ENCODE measurements at places on chromosomes 5 and 9.

- DNase-seq: no peak
Observed at GRCh38 chr5:91403438-91403837, 20.3 kb upstream of the ARRDC3 start.

DNA sequence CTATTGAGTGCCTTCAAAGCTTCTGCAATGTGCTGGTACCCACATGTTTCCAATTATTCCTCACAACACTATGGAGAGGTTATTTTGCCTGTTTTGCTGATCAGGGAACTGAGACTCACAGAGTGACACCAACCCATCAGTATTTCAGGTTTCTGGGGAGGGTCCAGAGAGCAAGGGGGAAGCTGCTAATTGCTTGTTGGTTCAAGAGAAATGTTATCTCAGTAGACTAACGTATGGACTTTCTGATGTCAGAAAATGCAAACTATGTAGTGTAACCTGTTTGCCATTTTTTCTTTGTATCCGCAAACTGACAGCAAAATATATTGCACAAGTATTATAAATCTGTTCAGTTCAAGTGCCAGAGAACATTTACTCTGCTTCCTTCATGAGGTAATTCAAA, 108.3 kb upstream of the MSX2 start:
- DNase-seq: no peak

- no peak for DNase-seq
Observed at GRCh38 chr5:103480246-103480645, 82.3 kb downstream of the NUDT12 start.

DNA sequence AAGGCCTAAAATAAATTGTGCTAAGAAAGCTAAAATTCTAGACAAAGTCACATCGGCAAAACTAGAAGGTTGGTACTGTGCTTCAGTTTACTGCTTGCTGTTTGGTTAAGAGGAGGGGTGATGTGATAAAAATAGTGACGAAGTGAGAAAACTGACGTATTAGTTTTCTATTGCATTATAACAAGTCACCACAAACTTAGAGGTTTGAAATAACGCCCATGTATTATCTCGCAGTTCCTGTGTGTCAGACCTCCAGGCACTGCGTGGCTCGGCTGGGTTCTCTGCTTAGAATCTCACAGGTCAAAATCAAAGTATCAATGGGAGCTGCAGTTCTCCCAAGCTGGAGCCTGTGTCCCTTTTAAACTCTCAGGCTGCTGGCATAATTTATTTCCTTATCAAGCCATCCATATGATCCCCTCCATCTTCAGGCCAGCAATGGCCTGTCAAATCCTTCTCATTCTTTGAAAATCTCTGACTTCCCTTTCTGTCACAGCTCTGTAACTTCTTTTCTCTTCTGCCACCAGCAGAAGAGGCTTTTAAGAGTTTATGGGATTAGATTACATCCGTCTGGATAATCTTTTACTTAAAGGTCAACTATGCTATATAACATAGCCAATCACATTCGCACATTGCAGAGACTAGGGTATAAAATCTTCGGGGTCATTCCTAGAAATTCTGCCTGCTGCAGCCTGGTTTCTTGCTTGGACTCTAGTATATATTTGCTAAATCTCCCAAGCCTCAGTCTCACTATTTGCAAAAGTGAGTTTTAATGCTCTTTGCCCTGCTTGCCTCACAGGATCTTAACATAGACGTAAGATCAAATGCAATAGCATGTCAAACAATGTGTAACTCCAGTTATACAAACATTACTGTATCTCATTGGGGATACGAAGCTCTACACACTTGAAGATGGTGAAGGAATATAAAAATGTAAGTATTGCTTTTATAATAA, 104.0 kb upstream of the CDKN2B start:
- no peak for DNase-seq

GRCh38 chr5:9898319-9898718, 268.2 kb upstream of the TAS2R1 start:
- no peak for DNase-seq

DNA sequence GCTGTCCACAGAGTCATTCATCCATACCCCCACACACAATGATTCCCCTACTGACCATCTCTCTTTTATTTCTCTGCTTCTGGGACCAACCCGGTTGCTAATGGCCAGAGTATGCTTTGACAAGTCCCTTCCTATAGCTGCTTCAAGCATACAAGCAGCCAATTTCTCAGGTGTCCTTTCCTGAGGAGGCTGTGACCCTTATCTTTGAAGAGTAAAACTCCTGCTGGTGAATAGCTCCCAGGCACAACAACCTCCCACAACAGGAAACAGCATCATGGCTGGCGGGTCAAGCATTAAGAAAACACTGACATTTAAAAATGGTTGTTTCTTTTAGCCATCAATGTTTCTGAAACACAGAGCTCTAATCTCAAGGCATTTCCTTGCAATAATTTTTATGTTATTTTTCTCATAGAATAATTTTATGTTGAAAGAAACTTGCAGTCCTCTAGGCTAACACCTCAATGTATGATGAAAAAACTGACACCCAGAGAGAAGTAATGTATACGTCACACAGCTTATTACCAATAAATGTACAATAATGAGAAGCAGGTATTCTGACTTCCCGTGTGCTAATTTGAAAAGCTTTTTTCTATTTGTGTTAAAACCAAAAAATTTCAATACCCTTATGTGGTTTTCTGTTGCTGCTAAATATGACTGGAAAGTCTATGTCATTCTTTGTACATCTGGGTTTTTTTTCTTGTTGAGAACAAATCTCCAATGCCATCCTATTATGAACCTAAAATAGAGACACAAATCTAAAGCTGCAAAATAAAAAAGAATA, 7.5 kb upstream of the PAM start:
- DNase-seq: no peak

- DNase-seq: no peak
Observed at GRCh38 chr9:16720386-16720785, 150.1 kb downstream of the BNC2 start.

- no peak for DNase-seq
Observed at GRCh38 chr5:135964670-135965320, 10.0 kb upstream of the LECT2 start.

DNA sequence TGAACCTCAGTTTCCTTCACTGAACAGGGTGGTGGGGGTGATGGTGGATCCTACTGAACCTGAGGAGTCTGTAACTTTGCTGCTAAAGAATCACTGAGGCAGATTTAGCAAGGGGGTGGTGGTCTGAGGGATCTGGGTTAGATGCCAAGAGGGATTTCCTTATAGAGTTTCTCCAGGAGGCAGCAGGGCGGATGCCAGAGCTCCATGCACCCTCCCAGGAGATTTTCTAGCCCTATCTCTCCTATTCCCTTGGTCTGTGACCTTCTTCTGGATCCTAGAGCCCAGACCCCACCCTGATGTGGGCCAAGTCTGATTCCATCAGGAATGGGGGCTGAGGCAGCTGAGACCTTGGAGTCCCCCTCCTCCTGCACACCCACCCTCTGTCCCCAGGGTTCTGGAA, 6.0 kb downstream of the PTGS1 start:
- DNase-seq: no peak

- DNase-seq: no peak
Observed at GRCh38 chr9:93436218-93436617, 15.3 kb upstream of the FAM120A start.

- DNase-seq: no peak
Observed at GRCh38 chr5:150641006-150641570, 628 bp downstream of the SYNPO start.

DNA sequence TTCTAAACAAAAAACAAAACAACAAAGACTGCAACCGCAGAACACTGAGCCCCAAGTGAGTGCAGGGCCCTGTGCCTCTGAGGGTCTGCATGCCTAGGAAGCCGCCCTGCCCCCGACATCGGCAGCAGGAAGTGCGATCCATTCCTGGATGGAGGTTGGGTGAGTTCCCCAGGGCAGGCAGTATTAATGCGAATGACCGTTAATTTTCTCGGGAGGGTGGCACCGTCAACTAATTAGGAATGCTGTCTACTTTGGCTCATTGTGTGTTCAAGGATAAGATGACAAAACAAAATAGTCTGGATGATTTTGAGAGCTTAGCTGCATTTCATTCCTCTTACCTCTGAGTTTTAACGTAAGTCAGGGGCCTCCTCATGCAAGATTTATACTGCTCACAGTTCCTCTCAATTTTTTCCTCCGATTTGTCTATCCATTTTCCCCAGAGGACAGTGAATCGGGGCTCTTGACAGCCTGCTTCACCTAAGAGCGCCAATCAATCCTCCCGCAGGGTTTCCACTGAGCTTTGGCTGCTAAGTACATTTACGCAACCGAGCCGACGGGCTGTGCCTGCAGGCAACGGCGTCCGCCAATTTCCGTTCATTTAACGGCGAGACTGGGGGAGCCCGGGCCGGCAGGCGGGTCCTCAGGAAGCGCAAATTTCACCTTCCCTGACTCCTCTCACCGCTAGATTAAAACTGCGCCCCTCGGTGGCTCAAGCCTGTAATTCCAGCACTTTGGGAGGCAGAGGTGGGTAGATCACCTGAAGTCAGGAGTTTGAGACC, 2.9 kb upstream of the NXNL2 start:
- no peak for DNase-seq

GRCh38 chr5:79091064-79091463, 20.5 kb upstream of the BHMT start:
- DNase-seq: no peak

DNA sequence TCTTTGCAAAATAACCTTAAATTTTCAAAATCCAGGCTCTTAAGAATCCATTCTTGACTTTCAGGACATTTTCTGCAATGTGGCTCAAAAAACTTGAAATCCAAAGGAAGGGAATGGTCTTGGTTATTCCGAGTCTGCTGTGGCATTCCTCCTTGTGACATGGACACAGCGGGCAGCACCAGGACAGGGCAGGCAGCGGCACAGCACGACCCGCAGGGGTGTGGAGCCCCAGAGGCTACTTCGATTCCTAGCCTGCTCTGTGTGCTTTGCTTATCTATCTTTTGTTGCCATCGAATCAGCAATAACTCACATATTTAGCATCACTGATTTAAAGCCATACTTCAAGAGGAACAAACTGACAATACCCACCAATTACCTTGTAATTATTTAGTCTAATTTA, 420.2 kb upstream of the IRX1 start:
- DNase-seq: no peak

DNA sequence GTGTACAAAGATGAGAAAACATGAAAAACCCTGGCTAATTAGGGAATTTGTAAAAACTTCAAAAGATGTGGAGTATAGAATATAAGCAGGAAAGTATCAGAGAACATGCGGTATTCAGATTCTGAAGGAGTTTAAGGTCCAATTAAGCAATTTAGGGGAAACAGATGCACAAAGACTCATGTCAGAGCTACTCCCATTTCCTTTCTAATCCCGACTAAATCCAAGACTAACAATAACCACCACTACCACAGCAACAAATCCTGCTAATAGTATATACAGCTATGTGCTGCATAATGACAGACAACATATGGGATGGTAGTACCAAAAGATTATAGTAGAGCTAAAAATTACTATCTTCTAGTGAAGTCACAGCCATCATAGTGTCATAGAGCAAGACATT, 102.1 kb downstream of the LURAP1L start:
- DNase-seq: no peak

DNA sequence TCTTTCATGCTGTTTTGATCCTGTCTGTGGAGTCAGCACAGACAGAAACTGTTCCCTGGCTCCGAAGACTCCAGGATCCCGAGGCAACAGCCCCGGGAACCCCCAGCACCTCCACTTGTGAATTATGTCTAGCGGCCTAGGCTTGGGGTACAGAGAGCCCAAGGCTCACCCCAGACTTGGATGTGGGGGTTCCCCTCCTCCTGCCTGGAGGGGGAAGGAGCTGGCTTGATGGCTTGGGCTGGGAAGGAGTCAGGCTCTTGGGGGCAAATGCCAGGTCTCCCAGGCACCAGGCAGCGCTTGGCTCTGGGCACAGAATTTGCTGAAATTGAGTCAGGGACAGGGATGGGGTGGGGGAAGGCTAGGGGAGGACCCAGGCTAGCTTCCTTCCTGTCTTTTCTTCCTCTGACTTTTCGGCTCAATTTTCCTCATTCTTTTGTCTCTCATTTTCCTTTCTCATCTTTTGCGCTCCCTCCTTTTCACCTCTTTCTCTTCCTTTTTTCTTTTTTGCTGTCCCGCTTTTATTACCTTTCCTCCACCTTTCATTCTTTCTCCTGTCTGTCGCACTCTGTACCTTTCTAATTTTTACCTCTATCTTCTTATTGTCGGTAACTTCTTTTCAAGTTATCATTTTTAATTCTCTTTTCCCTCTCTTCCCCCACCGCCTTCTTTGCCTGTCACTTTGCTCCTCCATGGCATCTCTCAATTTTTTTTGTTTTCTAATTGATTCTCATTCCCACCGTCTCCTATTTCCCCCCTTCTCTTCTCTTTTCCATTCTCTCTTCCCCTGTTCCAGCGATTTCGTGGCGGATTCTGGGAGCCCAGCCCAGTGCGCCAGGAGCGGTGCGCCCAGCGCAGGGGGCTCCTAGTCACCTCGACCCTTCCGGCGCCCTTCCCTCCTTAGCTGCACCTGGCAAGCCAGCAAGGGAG, 10.5 kb downstream of the MSX2 start:
- DNase-seq: no peak

- no peak for DNase-seq
Observed at GRCh38 chr9:132319421-132320110, 35.2 kb downstream of the SETX start.

DNA sequence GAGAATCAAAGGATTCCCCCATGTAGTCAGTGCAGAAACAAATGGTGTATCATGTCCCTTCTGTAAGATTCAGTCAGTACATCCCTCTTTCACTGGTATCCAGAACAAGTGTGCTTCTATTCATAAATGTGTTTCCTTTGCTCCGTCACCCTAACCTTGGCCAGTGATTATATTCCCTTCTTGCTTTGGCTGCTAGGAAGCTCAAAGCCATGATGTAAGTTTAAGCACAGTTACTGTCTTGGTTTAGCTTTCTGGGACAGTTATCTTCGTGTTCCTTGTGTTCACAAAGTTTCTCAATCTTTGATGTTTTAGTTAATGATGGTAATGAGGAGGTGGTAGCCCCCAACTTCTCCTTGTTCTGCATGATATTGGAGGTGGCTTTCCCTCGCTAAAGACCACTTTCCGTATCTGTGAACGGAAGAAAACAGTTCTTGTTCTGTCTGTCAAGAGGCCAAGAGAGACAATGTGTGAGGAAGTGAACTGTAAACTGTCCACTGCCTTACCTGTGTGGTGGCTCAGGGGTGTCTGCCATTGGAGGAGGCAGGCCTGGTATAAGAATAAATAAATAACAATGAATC, 2.2 kb upstream of the AMBP start:
- no peak for DNase-seq

- DNase-seq: no peak
Observed at GRCh38 chr5:27830546-27830945, 792.2 kb upstream of the CDH9 start.

GRCh38 chr5:82446809-82447208, 168.7 kb upstream of the RPS23 start:
- no peak for DNase-seq

DNA sequence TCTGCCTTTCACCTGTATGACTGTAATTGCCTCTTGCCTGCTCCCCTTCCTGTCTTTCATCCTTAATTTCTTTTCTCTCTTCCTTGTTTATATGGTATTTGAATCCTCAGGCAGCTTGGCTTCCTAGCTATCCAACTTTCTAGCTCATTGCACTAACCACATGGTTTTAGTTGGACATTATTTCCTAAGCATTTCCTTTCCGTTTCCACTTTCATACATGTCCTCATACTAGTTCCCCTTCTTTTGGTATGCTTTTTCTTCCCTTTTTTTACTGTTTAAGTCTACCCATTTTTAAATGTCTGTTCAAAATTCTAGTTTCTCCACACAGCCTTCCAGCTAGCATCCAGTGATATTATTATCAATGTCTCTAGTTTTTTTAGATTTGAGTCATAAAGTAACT, 6.6 kb downstream of the CWC27 start:
- DNase-seq: no peak

All from stimulated activated CD8-positive, alpha-beta memory T cell treated with anti-CD3 and anti-CD28 coated beads, Interleukin-12 subunit alpha, Interleukin-12 subunit beta, amount 100 ng/mL, for 4 hours (primary cell).